Activated T-helper 17 cell treated with anti-CD3 and anti-CD28 coated beads, Interleukin-2, amount 50 U/mL, for 72 hours (primary cell): ENCODE measurements at places on chromosomes 2 and 18.

DNA sequence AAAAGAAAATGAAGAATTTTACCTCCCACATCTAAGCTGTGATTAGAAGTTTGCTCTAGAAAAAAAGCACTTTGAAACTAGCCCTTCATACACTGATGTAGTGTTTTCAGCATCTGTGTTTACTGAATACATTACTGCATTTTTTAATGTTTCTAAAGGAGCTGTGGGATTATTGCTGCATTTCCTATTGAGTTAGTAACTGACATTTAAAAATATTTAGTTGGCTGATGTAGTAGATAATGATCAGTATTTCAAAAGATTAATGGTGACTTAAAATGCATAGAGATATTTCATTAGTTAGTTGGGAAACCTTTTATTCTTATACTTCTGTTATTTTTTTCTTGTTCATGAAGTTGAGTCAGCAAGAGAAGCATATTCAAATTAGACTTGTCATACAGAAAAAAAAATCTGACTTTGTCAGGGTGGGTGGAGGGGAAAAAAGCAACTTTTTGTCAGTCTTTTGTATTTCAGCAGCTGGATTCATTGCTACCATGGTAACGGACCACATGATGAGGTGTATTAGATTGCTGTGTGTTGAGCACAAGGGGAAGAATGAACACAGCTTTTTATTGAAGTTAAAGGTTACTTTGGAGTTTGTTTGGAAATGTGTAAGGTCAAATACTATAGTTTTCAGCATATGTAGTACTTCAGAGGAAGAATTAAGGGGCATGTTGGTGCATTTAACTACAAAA lies at the start of gene DTNA:
TSS of gene DTNA (plus strand) at position 549 of the 692 bp plus-strand sequence. CDS start 45,679 bp downstream, outside the sequence.
- no peak within 1 kb of the TSS for H3K4me3 ChIP-seq
- H3K27ac ChIP-seq, result no peak within 1 kb of the TSS
- no peaks in the 10 kb centered on the region for H3K4me1 ChIP-seq
- peaks cover 9% of the 10 kb centered on the region for H3K27me3 ChIP-seq
- no peak for ATAC-seq

DNA sequence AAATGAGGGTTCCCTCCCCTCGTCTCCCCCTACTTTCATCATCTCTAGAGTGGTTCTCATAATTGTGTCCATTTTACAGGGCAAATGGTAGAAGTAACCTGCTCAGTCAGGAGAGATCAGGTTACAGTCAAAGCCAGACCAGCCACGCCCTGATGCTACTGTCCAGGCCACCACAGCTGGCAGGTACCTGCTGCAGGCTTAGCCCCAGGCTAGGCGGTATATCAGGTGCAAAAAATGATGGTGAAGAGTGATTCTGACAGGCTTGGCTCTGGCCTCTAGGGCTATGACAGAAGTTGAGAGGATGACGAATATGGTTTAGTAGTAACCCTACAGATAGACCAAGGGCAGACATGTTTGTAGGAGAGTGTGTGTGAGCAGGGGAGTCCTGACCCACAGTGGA lies 67.1 kb downstream of the HAUS1 start:
- peaks cover 25% of the 10 kb centered on the region for H3K4me1 ChIP-seq
- no peaks in the 10 kb centered on the region for H3K27me3 ChIP-seq
- ATAC-seq, result no peak
- H3K4me3 ChIP-seq, result no peak overlapping the region
- H3K27ac ChIP-seq, result no peak overlapping the region
- H3K36me3 ChIP-seq, result peaks cover 28% of the 10 kb centered on the region

DNA sequence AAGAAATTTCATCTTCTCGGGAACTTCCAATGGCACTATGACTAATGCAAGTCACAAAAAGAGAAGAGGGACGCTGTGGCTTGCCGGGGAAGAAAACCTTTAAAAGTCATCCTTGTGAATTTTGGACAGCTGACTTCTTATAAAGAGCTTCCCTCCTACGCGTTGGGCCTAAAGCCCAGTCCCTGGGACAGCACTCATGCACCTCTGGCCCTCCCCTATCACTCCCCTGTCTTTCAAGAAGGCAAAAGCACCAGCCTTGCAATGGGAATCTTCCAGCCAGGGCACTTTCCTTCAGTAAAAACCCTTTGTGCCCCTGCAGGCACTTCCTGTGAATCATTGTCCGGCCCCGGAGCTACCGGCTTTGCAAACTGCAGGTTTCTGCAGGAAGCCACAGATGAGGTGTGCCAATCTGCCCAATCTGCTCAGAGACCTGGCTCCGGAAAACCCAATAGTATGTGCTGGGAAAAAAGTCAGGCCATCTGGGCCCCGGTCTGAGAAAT lies 7.1 kb downstream of the MREG start:
- peak overlapping the region; percentile 83 for H3K27ac ChIP-seq
- H3K4me3 ChIP-seq, result peak overlapping the region; percentile 59
- H3K36me3 ChIP-seq, result no peaks in the 10 kb centered on the region
- peaks cover 40% of the 10 kb centered on the region for H3K4me1 ChIP-seq

- no peak overlapping the region for H3K4me3 ChIP-seq
- peaks cover 13% of the 10 kb centered on the region for H3K27me3 ChIP-seq
- no peak for ATAC-seq
- no peak overlapping the region for H3K27ac ChIP-seq
- no peaks in the 10 kb centered on the region for H3K36me3 ChIP-seq
- no peaks in the 10 kb centered on the region for H3K4me1 ChIP-seq
Measured at GRCh38 chr2:19632403-19632991, 269.3 kb downstream of the TTC32 start.

DNA sequence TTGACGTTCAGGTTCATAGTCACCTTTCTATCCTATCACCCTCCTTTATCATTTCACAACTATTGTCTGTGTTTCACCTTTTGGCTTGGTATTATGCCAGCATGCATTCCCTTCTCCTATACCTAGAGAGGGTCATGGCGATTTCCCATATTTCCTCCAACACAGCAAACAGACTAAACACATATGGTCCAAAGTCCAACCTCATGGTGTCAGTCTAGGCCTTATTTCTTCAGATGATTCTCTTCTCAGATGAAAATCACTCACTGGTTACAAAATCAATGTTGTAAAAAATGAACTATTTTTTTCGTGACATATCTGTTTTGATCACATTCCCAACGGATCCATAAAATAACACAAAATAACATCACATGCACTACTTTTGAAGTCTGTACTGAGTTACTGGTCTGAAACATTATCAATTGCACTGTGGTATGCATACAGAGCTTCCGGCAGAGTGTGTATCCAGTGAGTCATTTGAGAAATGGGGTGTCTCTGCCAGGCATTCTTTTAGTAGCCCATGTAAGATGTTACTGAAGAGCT lies 204.8 kb upstream of the GALNT5 start:
- H3K4me3 ChIP-seq, result no peak overlapping the region
- H3K36me3 ChIP-seq, result no peaks in the 10 kb centered on the region
- H3K4me1 ChIP-seq, result no peaks in the 10 kb centered on the region
- no peak for ATAC-seq
- peaks cover 5% of the 10 kb centered on the region for H3K27me3 ChIP-seq
- no peak overlapping the region for H3K27ac ChIP-seq

DNA sequence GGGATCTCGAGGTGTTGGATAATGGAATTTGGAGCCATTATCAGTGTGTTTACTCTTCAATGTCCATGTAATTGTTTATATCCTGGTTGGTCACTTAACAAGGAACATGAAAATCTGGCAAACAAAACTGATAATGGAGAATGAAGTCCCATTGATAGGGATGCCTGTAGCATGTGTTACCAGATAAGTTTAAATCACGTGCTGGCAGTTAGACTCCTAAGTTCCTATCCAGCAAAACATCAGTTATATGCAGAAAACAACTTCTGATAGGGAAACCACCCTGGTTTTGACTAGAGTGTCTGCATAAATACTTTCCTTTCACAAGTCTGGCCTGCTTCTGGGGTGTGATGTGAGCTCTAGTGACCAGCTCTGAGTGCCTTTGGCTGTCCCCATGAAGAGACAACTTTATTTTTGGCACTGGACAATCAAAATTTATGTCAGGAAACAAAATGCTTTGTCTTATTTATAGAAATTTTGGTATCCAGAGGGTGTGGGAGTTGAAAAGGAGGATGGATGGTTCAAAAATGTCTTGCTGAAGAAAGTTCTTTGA lies 82.0 kb downstream of the FHOD3 start:
- H3K4me3 ChIP-seq, result no peak overlapping the region
- H3K4me1 ChIP-seq, result no peaks in the 10 kb centered on the region
- H3K36me3 ChIP-seq, result no peaks in the 10 kb centered on the region

DNA sequence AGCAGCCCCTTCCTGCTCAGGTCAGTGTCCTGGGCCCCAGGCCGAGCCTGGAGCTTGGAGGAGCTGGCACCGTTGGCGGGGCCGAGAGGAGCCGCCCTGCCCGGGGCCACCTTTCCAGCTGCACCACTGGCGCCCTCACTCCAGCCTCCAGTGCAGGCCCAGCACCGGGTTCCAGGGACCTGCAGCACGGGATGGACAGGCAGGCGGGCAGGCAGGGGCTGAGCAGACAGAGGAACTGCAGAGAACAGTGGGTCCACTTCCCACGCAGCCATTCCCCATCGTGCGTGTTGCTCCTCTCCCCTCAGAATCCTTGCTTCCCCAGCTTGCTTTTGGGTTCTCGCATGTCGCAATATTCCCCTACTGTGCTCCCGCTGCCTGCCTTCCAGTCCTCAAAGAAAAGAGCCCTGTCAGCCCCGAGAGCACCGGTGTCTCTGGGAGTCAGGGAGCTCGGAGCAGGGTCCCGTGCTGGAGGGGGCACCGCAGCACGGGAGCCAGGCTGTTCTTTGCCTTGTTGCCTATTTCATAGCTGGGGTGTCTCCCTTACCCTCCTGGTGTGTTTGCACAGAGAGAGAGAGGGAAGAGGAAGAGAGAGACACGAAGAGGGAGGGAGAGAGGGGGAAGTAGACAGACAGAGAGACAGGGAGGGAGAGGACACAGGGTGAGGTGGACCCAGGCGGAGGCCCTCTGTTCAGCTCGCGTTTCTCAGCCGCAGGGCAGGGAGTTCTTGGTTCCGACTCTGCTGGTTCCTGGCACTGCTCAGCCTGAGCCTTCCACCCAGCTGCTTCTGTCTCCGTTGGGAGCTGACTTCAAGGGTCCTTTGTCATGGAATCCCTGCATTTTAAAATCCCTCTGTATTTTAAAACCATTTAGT lies 126.0 kb downstream of the MBP start:
- peaks cover 24% of the 10 kb centered on the region for H3K36me3 ChIP-seq
- peak overlapping the region; percentile 65 for H3K27ac ChIP-seq
- H3K27me3 ChIP-seq, result no peaks in the 10 kb centered on the region
- H3K4me1 ChIP-seq, result peaks cover 11% of the 10 kb centered on the region
- no peak overlapping the region for H3K4me3 ChIP-seq

DNA sequence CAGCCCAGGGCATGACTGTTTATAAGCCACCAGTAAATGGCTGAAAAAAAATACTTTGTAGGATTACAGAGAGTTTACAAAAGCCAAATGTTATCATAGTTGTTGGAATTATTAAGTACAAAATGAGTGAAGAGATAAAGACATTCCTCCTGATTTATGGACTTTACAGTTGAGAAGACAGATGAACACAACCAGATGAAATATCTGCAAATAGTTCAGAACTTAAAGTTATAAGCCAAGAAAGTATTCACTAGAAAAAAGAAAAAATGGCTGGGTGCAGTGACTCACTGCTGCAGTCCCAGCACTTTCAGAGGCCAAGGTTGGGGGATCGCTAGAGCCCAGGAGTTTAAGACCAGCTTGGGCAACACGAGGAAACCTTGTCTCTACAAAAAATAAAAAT lies 11.2 kb downstream of the PMAIP1 start:
- no peak for ATAC-seq
- no peaks in the 10 kb centered on the region for H3K36me3 ChIP-seq
- H3K27me3 ChIP-seq, result no peaks in the 10 kb centered on the region
- no peak overlapping the region for H3K27ac ChIP-seq
- H3K4me1 ChIP-seq, result peaks cover 19% of the 10 kb centered on the region

- no peaks in the 10 kb centered on the region for H3K36me3 ChIP-seq
- no peak overlapping the region for H3K4me3 ChIP-seq
- no peaks in the 10 kb centered on the region for H3K4me1 ChIP-seq
- ATAC-seq, result no peak
- no peak overlapping the region for H3K27ac ChIP-seq
- no peaks in the 10 kb centered on the region for H3K27me3 ChIP-seq
Measured at GRCh38 chr2:198060277-198060676, 255.9 kb downstream of the PLCL1 start.

GRCh38 chr18:26655525-26656430 lies 107.4 kb upstream of the KCTD1 start:
- H3K27me3 ChIP-seq, result peaks cover 60% of the 10 kb centered on the region
- H3K27ac ChIP-seq, result no peak overlapping the region
- H3K4me1 ChIP-seq, result peaks cover 5% of the 10 kb centered on the region

DNA sequence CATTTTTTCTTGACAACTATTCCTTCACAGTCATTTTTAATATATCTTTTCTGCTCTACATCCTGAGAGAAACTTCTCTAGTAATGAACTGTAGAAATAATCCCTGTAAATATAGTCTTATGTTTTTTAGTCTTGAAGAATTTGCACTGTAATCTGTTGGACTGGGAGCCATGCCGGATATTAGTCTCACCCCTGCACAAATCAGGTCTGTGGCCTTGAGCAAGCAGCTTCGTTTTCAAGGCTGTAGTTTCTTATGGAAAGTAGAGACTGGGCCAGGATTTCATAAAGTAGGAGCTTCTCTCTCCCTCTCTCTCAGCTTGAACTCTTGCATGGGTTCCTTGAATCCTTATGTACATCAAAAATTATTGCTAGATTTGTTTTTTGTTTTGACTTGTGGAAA lies 8.7 kb downstream of the FARP2 start:
- no peaks in the 10 kb centered on the region for H3K27me3 ChIP-seq
- ATAC-seq, result no peak
- H3K4me1 ChIP-seq, result peaks cover 10% of the 10 kb centered on the region
- H3K36me3 ChIP-seq, result no peaks in the 10 kb centered on the region
- H3K4me3 ChIP-seq, result no peak overlapping the region

DNA sequence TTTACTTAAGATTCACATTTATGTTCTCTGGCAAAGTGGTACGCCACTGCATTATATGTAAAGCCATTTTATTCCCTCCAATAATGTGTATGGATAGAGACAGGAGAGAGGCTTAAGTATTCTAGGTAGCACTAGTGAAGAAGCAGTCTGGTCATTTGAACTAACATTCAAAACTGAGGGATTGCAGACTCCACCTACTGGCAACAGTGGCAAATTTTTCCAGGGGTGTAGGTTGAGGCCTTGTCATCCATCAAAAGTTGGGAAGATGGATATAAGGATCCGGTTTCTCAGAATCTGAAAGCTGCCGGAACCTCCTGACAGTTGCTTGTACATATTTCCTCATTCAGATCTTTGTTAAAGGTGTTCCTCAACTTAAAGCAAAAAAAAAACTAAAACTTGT lies 465.5 kb upstream of the FSHR start:
- H3K4me1 ChIP-seq, result no peaks in the 10 kb centered on the region
- no peak for ATAC-seq
- H3K4me3 ChIP-seq, result no peak overlapping the region
- no peaks in the 10 kb centered on the region for H3K27me3 ChIP-seq
- H3K36me3 ChIP-seq, result no peaks in the 10 kb centered on the region
- no peak overlapping the region for H3K27ac ChIP-seq

DNA sequence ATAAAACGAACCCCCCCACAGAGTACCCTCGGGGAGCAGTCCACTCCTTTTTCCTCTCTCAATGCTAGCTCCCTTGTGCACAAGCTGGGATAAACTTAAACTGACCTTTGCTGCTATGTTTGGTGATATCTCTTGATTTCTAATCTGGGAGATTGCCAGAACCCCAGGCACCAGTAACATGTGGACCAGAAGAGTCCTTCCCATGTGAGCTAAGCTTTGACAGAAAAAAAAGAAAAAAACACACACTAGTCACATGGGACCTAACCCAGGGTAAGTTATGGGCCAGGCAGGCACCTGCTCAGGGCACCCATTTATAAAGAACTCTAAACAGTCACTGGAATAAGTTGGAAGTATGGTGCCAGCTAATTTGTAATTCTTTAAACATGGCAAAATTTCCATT lies 242.6 kb downstream of the EN1 start:
- H3K36me3 ChIP-seq, result no peaks in the 10 kb centered on the region
- no peak overlapping the region for H3K27ac ChIP-seq
- H3K27me3 ChIP-seq, result peaks cover 4% of the 10 kb centered on the region
- no peak for ATAC-seq
